Stimulated activated CD4-positive, alpha-beta T cell treated with anti-CD3 and anti-CD28 coated beads, TNF-alpha, amount 100 ng/mL, for 48 hours (primary cell): ENCODE measurements at places on chromosomes 7 and 10.
A peak's percentile ranks its signal among the peaks of the same experiment; 100 is the strongest.

- DNase-seq = no peak
These were observed 2.5 kb downstream of the ARHGAP12 start for GRCh38 chr10:31926160-31926559.

GRCh38 chr7:130008941-130009847, 42.0 kb downstream of the ZC3HC1 start:
- DNase-seq = no peak

GRCh38 chr7:157554393-157555238, 217.8 kb downstream of the DNAJB6 start:
- no peak for DNase-seq

DNA sequence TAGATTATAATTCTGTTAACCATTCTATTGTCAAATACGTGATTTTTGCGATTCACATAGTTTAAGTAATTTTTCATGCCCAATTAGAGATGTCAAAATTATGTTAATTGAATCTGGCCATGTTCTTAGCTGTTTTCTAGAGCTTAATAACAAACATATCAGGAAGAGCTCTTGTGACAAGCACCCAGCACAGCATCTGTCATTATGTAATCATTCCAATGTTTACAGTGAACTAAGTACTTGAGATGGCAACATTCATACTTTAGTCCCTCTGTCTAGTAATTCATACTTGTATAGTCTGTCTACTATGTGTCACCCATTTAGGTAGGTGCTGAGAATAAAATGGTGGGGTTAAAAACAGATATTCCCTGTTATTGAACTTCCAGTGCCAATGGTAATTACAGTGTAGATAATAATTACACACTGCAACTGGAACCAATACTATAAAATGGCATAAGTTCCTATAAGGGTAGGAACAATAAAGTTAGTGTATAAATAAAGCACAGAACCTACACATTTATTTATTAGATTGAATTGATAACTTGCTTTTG, 55.2 kb downstream of the ZEB1 start:
- DNase-seq = no peak

DNA sequence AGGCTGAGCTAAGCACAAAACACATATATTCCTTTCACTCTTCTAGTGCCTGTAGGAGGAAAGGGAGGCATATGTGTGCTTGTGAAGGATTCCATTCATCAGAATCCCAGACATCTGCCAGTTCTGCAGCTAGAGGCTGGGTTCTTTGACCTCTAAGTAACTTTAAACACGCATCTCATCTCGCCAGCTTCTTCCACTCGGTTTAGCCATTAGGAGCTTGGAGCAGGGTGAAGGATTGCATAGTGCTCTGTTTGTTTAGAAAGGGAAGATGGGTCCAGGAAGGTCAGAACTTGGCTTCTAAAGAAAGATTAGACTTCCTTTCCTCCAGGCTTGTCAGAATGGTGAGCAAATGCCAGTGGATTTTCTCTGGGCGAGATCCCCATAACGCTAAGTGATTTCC, 43.6 kb downstream of the HK1 start:
- DNase-seq = no peak

GRCh38 chr7:113768387-113768786, 150.4 kb downstream of the PPP1R3A start:
- no peak for DNase-seq

DNA sequence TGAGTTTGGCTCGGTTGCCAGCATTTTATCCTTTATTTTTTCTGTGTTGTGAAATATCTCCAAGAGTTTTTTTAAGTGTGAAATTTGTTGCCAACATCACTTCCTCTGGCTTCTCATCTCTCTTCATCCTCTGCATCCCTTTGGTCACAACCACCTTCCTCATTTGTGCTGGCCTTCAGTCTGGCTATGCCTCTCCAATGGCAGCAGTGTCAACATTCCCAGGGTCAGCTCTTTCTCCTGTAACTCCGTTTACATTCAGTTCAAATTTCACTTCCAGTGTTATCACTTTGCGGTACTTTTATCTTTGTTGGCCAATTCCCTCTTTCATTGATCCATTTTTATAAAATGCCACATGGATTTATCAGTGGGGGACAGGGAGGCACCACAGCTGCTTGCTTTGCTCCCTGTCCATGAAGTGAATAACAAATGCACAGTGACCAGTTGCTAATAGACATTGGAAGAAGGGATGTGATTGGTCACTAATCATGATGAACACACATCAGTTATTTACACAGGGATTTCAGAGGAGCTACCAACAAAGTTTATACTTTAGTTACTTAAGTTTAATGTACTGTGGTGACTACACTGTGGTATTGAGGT, 311.4 kb upstream of the LRGUK start:
- DNase-seq = no peak

DNA sequence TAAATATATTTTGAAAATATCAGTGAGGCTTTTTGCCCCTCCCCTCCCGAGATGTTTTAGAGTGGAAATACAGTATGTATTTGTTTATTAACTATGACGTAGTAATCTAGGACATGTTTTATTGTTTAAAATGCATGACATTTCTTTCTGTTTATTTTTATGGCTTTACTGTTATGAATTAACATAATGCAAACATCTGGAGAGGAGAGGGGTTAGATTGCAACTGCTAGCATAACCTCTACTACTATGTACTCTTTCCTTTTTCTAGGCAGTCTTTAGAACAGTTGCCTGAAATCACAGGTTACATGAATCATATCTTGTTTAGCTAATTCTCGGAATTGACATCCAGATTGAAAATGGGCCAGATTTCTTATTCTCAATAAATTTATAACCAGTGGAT, 7.4 kb downstream of the BTAF1 start:
- DNase-seq = no peak

GRCh38 chr7:115585015-115585718, 445.4 kb downstream of the TFEC start:
- DNase-seq = no peak

DNA sequence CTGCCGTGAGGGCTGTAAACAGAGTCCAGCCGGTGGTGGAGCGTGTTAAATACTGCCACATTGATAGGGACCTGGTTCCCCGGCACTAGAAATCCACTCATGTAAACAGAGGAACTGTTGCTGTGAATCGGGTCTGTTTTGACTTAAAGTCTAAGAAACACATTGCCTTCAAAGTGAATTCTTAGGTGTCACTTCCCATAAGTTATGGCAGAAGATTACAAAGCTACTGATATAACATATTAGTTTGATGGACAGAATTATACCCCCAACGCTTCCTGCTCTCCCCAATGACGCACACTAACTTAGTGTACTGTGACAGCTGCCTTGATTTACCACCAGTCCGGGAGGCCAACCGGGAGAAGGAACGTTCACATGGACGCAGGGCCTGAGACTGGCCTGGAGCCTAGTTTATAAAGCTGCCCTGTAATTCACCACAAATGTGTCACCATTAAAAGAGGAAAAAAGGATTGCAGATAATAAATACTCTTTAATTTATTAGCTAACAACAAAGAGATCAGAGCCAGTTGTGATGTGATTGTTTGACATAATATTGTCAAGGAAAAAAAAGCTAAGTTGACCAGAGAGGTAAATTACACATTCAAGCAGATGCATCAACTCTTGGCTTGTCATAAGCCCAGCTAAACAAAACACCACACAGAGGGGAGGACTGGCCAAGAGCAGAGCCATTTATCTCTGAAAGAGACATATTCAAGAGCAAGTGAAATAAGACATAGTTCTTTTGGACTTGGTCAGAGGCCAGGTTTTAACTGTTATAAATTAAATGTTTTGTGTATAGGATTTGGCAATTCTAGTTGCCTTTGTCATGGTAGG, 820.6 kb downstream of the LRMDA start:
- no peak for DNase-seq

- no peak for DNase-seq
These were observed 4.7 kb downstream of the MTERF1 start for GRCh38 chr7:91875851-91876250.

DNA sequence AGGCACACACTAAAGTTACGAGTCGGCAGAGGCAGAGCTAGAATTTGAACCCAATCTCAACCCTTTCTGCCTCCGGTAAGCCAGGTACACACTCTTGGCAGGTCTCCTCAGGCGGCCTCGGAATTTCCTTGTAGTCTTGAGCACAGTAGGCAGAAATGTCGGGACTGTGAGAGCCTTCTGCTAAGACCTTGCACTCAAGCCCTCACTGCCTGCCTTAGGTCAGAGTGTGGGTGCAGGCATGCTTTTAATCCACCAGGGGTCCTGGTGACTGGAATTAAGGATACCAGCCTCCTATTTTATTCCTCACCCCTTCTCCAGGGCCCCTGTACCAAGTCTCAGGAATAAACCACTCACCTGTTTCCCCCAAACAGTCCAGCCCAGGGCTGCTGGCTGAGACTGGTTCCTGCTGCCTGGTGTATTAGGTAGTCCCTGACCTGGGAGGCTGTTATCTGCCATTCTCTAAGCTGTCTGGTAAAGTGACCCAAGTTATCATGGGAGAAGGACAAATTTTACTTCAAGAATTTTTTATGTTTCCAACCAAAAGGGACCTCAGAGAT, 855 bp downstream of the ATP6V1F start:
- peak; percentile 23 for DNase-seq

DNA sequence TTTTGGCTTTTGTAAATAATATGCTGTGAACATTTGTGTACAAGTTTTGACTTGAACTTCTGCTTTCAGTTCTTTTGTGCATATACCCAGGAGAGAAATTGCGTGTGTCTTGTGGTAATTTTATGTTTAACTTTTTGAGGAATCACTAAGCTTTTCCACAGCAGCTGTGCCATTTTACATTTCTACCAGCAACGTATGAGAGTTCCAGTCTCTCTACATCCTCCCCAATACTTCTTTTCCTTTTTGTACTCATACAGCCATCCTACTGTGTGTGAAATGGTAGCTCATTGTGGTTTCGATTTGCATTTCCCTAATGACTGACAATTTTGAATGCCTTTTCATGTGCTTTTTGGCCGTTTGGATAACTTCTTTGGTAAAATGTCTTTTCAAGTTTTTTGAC, 66.3 kb upstream of the INHBA start:
- no peak for DNase-seq

DNA sequence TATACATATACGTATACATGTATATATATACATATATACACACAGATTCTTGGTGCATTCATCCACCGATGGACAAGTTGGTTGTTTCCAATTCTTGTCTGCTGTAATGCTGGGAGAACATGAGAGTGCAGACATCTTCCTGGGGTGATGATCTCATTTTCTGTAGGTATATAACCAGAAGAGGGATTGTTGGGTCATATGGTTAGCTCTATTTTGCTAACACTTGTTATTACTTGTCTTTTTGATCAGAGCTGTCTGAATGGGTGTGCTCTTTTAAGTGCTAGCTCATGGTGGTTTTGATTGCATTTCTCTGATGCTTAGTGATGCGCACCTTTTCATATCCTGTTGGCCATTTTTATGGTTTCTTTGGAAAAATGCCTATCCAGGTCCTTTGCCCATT, 106.4 kb downstream of the TAX1BP1 start:
- no peak for DNase-seq

- no peak for DNase-seq
These were observed 16.3 kb downstream of the TCF7L2 start for GRCh38 chr10:112966194-112966855.

DNA sequence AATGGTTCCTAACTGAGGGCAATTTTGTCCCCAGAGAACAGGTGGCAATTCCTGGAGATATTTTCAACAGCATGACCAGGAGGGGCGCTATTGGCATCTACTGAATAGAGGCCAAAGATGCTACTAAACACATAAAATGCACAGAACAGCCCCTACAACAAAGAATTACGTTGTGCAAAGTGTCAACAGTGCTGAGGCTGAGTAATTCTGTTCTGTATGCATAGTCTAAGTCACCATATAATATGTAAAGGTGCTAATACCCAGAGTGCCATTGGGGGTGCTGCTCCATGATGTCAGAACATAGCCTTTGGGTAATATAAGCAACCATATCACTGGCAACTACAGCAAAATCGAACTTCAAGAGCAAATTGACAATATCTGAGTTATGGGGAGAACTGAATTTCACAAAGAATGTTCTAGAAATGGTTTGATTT, 213.3 kb upstream of the PHYHIPL start:
- no peak for DNase-seq

DNA sequence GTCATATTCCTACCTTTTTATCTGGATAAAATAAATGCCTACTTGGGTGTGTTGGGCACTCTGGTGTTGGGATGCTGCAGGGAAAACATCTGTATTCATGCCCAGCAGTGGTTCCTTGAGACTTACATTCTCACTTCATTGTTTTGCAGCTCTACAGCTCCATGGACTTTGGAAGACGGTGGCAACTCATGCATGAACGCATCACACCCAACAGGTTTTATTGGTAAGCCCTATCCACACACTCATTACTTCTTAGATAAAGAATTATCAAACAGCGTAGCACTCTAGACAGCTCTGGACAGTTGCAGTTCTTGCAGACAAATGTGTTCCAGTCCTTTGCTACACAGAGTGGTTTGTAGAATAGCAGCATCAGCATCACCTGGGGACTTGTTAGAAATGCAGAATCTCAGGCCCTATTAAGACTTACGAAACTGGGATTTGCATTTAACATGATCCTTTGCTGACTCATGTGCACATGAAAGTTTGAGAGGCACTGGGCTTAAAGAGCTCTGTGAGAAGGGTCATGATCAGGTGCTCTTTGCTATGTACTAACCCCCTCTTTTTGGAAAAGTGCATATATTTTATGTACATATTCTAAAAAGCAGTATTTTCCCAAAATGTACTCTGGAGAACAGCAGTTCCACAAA, 401.9 kb downstream of the SORCS3 start:
- DNase-seq = no peak

DNA sequence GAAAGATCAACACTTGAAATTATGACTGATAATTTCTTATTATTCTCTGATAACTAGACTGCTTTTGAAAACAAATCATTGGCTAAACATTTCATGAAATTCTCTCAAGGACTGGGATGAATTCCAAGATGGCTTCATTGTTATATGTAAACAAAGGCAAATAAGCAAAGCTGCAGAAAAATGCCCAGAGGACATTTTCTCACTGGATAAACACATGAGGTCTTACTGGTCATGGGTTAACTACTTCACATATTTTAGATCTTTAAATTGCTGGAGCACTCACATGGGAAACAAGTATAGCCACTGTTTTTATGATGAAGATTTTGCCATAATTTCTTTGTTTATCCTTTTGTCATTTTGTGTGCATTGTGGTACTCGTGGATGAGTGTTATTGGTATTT, 239.1 kb downstream of the PHF14 start:
- DNase-seq = no peak

GRCh38 chr10:85993140-85993539, 373.5 kb downstream of the GRID1 start:
- no peak for DNase-seq

DNA sequence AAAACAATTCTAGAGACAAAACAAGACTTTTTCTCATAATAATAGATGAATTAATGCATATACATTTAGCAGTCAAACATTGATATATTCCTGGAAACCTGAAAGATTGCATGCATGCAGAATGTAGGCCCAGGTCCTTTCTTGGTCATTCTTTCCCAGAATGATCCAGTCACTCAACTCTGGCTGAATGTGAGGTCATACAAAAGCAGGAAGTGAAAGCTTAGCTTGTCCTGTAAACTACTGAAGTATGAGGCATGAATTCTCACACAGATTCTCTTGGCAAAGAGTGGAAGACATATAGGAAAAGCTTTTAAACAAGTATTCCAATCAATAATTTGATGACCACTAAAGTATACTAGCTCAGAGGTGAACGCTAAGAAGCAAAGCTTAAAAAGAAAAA, 253.9 kb downstream of the PPP1R3A start:
- DNase-seq = no peak
